ENCODE measurements at places on chromosomes 5 and 9.
A peak's percentile ranks its signal among the peaks of the same experiment; 100 is the strongest.

DNA sequence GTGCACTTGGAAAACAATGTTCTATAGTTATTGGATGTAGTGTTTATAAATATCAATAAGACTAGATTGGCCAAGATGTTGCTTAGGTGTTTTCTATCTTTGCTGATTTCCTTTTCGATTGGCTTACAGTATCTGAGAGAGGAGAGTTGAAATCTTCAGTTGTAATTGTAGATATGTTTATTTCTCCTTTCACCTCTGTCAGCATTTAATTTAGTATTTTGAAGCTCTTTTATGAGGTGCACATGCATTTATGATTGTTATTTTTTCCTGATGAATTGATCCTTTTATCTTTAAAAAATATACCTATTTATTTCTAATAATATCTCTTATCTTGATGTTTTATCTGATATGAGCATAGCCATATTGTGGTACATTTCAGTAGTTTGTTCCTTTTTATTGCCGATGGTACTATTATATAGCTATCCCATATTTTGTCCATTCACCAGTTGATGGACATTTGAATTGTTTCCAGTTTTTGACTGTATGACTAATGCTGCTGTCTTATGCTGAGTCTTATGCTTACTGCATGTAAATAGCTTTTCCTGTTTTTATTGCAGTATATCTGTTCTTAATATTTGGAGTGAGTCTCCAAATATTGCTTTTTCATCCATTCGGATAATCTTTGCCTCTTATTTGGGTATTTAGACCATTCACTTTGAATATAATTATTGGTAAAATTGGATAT, 34.7 kb downstream of the ERCC6L2 start:
- no peak for DNase-seq

- no peak for DNase-seq
These were observed 90.6 kb downstream of the FANCC start for GRCh38 chr9:95226921-95227320.

DNA sequence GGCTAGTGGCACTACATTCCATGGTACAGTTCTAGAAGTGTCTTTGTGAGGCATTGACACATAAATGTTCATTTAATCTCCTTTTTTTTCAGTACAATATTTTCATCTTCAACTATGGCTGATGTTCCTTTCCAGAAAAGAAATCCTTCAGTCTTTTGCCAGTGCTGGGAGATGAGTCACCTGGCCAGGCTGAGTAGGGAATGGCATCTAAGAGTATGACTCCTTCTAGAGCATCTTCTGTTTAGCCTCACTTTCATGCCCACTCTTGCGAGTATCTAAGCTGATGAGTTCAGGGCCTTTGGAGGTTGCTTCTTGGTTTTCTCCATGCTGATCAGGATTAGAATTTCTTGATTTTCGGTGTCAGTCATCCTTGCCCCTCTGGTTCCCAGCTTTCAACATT, 124.4 kb downstream of the SLC28A3 start:
- DNase-seq: no peak

- DNase-seq: no peak
These were observed 81.5 kb downstream of the CAAP1 start for GRCh38 chr9:26811106-26811505.

- no peak for DNase-seq
These were observed 32.9 kb upstream of the TRIO start for GRCh38 chr5:14110196-14110595.

- DNase-seq: no peak
These were observed 281.6 kb downstream of the CRB2 start for GRCh38 chr9:123637606-123637944.

DNA sequence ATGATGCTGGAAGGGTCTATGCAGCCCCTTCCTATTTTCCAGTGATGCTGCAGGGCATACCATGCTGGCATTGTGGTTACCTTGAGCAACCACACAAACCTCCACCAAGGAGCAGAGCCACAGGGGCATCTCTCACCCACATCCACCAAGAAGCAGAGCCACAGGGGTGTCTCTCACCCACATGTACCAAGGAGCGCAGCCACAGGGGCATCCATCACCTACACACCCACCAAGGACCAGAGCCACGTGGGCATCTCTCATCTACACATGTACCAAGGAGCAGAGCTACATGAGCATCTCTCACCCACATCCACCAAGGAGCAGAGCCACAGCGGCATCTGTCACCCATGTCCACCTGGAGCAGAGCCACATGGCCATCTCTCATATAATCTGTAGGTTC, 8.8 kb upstream of the GM2A start:
- DNase-seq: no peak

- no peak for DNase-seq
These were observed 87.3 kb downstream of the CDKN2A start for GRCh38 chr9:21906881-21907280.

DNA sequence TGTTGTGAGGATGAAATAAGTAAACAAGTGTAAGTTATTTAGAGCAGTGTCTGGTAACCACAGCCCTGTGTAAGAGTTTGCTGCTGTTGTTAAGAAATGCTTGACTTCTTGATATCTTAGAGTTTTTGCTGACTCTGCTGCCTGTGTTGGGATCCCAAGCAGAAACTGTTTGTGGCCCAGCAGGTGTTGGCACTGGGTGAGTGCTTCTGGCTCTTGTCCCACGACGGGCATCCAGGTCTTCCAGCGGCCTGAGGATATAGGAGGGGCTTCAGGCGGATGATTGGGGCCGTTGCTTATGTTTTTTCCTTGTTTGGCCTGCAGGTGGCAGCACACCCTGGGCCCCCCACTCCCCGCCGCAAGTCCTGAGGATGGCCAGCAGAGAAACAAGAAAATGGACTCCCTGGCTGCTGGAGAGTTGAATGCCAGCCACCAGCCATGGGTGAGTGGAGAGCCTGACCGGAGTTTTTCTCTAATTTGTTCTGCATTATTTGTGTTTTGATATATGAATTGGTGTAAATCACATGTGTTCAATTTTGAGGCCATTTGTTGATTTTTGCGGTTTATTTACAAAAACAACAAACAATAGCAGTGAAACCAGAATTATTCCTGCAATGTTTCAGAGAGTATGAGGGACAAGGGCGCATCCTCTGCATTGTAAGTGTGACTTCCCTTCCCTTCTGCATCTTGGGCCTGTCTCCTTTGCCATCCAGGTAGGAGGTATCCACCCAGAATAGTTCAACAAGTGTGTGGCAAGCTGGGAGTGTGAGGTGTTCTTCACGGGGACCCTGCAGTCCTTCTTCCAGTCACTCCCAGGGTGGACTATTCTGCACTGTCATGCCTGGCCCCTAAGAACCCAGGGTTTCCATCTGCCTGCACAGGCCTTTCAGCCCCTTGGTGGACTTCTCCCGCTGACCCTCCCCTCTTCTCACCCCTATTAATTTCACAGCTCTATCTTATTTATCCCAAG, 50.3 kb downstream of the SLC22A5 start:
- DNase-seq: peak; percentile 77

DNA sequence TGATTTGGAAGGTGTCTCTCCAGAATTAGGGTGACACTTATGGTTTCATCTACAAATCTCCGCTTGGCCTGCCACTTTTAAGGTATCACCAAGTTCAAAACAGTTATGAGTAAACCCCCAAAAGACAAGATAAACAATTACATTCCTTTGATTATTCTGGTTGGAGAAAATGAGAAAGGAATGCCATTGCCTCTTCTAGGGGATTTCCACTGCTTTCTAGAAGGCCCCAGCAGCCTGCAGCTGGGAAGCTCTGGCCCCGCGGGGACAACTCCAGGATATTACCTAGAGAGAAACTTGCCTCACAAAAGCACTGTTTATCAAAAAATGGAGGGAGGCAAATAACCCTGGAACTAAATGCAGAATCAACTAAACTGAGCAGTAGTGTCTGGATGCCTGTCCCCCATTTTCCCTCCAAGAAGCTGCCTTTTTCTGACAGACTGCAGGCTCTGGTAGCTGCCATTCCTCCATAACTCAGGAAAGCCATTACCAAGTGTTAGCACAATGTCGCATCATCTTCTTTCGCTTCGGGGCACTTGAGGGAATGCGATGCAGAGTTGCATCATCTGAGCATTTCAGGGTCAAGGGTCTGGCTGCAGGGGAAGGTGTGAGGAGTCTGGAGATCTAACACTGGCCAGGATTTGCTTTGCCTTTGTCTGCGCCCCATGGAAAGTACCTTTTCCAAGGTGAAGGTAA, 71.5 kb upstream of the PLPP6 start:
- DNase-seq: no peak

GRCh38 chr5:69000216-69000919, 93.4 kb upstream of the SLC30A5 start:
- no peak for DNase-seq

GRCh38 chr9:110623462-110624025, 44.0 kb upstream of the SVEP1 start:
- no peak for DNase-seq

DNA sequence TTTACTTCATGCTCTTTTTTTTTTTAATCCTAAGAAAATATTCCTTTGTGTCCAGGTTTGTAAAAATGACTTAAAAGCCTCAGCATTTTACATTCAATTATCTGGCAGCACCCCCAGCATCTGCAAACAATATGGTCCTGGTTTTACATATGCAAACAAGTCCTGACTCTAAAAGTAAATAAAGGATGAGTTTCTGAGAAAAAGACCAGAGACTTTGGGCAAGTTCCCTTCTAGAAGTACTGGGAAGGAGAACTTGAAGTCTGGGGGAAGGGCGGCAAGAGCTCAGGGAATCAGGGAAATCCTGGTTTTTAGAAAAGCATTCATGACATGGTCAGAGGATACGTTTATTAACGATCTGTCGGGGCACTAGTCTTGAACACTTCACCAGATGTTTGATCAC, 25.8 kb downstream of the COL23A1 start:
- DNase-seq: no peak

DNA sequence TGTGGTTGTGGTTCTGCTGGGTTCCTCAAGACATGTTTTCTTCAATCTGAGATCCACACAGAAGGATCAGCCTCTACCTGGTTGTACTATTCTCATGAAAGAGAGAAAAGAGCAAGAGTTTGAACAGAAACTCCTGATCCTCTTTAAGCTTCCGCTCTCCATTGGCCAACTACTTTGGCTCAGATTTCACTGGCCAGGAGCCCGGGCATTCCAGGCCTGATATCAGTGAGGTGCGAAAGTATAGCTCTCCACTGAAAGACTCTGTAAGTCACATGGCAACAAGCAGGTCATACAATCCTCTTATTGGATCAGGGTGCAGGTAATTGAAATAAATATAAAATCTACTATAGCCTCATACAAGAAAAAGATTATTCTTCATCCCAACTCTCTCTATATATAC, 920.5 kb downstream of the TLE4 start:
- no peak for DNase-seq

- DNase-seq: no peak
These were observed 324.5 kb downstream of the ARRDC3 start for GRCh38 chr5:91058575-91058974.

GRCh38 chr9:36818965-36819870, 214.8 kb downstream of the PAX5 start:
- no peak for DNase-seq

- no peak for DNase-seq
These were observed 10.0 kb upstream of the MYORG start for GRCh38 chr9:34386656-34387055.

- no peak for DNase-seq
These were observed 438 bp upstream of the LAMC3 start for GRCh38 chr9:131008563-131008908.

GRCh38 chr9:122320413-122320881, 50.4 kb upstream of the PTGS1 start:
- DNase-seq: no peak

- DNase-seq: no peak
These were observed 133.8 kb upstream of the MOCS2 start for GRCh38 chr5:53243403-53243802.

GRCh38 chr9:6969805-6970204, 212.0 kb downstream of the KDM4C start:
- no peak for DNase-seq

Measured in suprapubic skin (tissue), 4 donors.